ENCODE measurements at places on chromosomes 2 and 18.
A peak's percentile ranks its signal among the peaks of the same experiment; 100 is the strongest.

DNA sequence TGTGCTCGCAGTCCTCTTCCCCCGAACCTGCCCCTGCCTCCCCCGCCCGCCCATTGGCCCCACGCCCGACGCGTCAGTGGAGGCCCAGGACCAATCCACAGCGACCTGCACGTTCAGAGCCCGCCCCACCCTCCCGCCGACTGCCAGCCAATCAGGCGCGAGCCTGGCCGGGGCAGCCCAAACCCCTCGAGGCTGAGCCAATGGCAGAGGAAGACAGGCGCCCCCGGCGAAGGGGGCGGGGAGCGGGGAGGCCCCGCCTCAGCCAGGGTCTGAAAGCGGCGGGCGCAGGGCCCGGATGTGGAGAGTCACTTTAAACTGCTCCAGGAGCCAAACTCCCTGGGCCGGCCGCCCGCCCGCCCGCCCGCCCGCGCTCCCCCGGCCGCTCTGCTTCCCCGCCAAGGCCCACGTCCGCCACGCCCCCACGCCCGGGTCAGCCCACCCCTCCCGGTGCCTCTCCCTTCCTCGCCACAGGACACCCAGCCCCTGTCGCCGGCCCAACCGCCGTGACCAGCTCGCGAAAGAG lies 520 bp downstream of the SAP130 start:
- DNase-seq: peak; percentile 98

DNA sequence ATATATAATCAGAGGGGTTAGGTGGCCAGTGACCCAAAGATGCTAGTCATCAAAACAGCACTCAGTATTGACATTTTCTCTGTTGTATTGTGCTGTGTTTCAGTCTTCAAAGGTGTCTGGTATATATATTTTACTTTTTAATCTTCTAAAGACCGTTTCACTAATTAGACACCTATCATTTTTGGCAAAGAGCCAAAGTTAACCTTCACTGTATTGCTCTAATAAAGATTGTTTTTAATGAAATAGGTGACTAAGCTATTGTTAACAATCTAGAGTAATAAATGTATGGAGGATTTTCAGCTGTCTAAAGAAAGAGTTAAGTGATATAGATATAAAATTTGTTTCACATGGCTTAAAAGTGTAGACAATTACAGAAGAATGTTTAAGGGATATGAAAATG lies 264.0 kb downstream of the CNTNAP5 start:
- no peak for DNase-seq

- no peak for DNase-seq
These were observed 134.7 kb upstream of the MGAT5 start for GRCh38 chr2:134119117-134119712.

DNA sequence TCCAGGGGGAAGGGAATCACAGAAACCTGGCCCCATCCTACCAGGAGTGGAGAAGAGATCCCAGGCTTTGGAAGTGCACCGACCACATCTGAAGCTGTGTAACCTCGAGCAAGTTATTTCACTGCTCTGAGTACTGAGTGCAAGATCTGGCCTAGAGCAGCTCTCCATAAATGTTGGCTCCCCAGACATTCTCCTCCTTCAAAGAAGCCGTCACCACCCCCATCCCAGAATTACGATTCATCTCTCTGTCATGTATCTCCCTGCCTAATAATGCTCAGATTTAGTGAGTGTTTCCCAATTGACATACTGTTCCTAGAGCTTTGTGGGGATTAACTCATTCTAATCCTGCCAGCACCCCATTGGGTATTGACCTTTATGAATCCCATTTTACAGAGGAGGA lies 51.7 kb downstream of the TNS1 start:
- DNase-seq: no peak

DNA sequence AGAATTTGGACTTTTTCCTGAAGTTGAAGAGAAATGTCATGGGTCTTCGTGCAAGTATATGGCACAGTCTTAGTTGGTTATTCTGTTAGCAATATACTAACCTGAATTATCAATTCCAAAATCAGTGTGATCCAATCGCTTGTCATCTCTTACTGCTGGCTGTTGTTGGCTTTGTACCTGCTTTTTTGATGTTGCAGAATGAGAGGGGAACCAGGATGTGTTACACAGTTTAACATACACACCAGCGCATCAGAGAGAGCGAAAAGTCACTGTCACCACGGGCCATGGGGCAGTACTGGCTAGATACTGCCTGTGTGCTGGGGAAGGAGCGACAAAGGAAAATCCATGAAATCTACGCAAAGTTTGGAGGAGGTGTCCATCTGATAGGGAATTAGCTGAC lies 59.3 kb upstream of the SPP2 start:
- DNase-seq: no peak

GRCh38 chr2:86623043-86623493 lies 597 bp downstream of the RNF103 start:
- peak; percentile 27 for DNase-seq

GRCh38 chr18:58866773-58867150 lies 2.1 kb downstream of the ZNF532 start:
- DNase-seq: no peak

DNA sequence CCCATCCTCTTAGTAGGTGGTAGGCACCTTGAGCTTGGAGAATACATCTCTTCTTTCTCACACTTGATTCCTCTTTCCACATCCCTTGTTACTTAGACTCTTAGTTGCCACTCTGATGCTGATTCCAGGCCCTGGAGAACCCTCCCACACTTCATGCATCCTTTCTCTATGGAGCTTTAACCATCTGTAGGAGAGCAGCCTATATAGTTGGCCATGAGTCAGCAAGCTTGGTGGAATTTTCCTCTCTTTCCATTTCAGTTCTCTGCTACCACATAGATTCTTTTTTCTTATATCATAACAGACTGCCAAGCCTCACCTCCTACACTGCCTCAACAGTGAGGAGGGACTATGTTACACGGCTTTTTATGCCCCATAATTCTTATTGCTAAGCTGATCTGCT lies 851.6 kb upstream of the CDH2 start:
- no peak for DNase-seq

- DNase-seq: no peak
These were observed 138.4 kb upstream of the NOSTRIN start for GRCh38 chr2:168663993-168664392.

DNA sequence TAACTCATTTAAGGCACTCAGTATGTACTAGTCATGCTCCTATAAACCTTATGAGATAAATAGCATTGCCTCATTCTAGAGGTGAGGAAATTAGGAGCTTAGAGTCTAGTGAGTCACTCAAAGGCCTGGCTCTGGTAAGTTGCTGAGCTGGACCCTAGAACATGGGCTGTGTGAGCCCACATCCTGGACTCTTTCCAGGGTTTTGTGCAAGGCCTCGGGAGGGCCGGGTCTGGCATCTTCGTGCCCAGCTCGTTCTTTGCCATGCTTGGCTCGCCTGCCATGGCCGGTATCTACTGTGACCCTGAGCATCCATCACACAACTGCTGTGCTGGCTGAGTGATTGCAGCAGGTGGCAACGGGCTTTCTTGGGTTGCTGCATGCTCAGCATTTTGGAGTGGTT lies 168.0 kb downstream of the LPIN1 start:
- no peak for DNase-seq

GRCh38 chr2:221102896-221103688 lies 469.0 kb downstream of the EPHA4 start:
- DNase-seq: no peak

GRCh38 chr2:224565452-224566035 lies 19.6 kb downstream of the CUL3 start:
- no peak for DNase-seq

- DNase-seq: peak; percentile 76
These were observed 19.1 kb downstream of the CAPG start for GRCh38 chr2:85390941-85391669.

DNA sequence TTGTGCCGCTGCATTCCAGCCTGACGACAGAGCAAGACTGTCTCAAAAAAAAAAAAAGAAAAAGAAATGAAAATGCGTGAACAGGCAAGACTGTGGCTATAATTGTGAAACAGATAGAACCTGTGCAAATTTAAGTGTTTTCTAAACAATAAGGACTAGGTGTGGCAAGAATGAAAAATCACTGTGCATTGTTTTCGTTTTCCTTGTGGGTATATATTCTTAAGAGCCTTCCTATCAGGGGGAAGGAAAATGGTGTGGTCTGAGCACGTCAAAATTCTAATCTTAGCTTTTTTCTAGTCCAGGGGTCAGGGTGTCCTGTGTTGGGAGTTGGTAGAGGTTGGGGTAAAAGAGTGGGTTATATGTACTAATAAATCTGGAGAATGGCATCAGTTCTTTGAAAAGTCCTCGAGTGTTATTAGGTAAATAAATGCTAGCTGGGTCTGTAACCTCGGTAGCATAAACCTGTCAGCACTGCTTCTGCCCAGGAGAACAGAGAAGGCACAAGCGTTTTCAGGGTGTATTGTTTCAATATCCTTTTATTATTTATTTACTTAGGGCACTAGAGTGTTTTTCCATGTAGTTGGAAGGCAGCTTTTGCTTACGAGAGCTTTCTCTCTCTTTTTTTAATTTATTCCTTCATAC lies 11.6 kb downstream of the ATP6V1C2 start:
- no peak for DNase-seq

- no peak for DNase-seq
These were observed 411.0 kb upstream of the ACVR2A start for GRCh38 chr2:147433822-147434221.

DNA sequence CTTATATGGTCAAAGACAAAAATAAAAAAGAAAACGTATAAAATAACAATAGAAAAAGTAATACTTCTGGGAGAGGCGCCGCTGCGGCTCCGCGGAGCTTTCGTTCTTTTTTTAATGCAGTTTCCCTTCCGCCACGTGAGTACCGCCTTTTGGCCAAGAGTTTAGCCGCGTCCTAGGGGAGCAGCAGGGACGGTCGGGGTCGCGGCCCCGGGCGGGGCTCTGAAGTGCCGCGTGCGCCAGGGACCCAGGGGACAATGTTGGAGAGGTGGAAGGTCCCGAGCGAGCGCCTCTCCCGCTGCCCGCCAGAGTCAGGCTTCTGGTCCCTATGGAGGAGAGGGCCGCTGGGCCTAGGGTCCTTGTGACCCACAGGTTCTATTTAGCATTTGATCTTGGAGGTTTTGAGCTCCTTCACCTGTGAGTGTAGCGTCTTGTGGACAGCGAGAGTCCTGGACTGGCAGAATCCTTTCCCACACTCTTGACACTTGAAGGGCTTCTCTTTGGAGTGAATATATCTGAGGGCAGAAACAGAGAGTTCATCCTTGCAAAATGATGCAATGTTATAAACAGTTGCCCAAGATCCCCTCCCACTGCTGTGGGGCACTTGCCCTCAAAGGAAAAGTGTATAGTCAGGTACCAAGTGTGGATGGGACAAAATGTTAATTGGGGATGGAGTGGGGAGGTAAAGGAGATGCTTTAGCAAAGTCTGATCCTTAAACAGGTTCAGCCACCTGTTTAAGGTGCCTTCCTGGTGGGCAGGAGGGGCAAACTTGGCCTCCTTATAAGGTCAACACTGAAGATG lies 6.3 kb downstream of the OSR1 start:
- DNase-seq: peak; percentile 6

GRCh38 chr2:37568565-37568964 lies 102.9 kb downstream of the CDC42EP3 start:
- no peak for DNase-seq

DNA sequence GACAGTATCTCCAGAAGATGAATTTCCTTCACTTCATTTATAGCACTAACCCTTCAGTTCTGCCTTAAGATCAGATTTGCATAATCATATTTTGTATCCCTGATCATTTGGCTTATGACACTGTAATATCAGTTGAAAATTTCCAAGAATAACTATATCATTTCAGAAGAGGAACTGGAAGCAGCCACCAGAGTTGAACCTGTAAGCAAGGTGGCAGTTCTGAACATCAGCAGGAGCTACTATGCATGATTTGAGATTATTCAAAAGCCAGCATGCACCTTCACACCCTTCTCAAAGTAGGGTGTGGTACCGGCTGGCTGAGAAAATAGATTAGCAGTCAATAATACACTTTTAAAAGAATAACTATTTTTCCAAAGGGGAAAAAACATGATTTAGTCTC lies 328.2 kb downstream of the DLGAP1 start:
- no peak for DNase-seq

DNA sequence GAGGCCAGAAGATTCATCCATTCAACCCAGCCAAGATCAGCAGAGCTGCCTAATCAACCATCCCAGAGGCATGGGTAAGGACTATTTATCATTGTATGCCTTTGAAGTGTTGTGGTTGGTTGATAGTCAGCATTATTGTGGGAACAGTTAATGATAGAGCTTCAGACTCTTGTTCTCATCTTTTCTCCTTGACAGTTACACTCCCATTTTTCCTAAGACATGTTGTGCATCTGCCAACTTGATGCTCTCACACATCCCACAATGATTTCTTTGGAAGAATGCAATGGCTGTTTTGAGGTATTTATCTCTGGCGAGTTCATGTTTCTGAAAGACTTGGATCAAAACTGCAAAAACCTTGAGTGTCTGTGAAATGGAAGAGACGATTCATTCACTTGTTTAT lies 55.4 kb downstream of the FASTKD2 start:
- DNase-seq: no peak

DNA sequence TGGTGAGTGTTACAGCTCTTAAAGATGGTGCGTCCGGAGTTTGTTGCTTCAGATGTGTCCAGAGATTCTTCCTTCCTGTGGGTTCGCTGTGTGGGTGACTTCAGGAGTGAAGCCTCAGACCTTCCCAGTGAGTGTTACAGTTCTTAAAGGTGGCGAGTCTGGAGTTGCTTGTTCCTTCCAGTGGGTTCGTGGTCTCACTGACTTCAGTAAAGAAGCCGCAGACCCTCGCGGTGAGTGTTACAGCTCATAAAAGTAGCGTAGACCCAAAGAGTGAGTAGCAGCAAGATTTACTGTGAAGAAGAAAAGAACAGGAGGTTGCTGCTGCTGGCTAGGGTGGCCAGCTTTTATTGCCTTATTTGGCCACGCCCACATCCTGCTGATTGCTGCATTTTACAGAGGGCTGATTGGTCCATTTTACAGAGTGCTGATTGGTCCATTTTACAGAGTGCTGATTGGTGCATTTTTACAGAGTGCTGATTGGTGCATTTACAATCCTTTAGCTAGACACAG lies 34.0 kb upstream of the SPTBN1 start:
- DNase-seq: peak; percentile 7

DNA sequence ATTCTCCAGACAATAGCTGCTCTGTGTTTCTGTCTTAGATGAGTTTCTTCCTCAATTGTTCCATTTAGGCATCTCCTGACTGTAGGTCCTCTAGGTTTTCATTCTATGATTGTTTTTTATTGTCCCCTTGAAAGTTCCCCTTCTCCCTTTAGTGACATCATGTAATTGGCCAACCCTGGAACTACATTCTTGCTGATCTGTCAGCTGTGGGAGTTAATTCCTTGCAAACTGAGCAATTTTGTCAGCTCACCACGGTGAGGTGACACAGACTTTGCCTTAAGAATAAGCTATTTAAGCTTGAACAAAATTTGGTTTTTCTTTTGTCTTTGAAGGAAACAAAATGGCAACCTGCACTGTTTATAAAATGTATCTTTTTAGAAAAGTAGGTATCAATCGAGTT lies 95.9 kb downstream of the TXNL1 start:
- DNase-seq: no peak

DNA sequence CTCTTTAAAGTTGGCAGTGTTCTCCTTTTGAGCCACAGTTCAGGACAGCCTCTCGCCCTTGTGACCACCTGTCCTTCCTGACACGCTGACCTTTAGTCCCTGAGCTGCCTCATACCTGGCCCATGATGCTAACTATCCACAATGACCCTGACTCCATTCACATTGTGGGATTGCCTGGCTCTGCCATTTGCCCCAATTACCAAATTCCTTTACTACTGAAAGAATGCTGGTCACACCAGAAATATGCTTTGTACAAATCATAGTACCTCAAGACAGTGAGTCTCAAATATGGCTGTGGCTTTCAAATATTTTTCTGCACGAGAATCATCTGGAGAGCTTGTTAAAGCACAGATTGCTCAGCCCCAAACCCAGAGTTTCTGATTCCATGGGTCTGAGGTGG lies 54.2 kb downstream of the LTBP1 start:
- no peak for DNase-seq

GRCh38 chr18:74540652-74541421 lies 6.5 kb downstream of the CNDP1 start:
- no peak for DNase-seq

Measured in activated CD4-positive, alpha-beta T cell treated with anti-CD3 and anti-CD28 coated beads, Interleukin-2, amount 50 U/mL, for 1 hour (primary cell).